ENCODE measurements at places on chromosomes 6 and 20.

GRCh38 chr6:137866200-137866913 is 702 bp upstream of the TNFAIP3 start:
- DNase-seq, result no peak

GRCh38 chr6:79543411-79543810 is 6.2 kb upstream of the LCA5 start:
- no peak for DNase-seq

- DNase-seq, result no peak
Measured at GRCh38 chr6:156336733-156337132, 440.4 kb upstream of the ARID1B start.

- no peak for DNase-seq
Measured at GRCh38 chr20:13008761-13009681, at the start of gene SPTLC3. TSS of gene SPTLC3 (plus strand) at chr20:13008972. CDS start at chr20:13009268, 296 bp downstream.

DNA sequence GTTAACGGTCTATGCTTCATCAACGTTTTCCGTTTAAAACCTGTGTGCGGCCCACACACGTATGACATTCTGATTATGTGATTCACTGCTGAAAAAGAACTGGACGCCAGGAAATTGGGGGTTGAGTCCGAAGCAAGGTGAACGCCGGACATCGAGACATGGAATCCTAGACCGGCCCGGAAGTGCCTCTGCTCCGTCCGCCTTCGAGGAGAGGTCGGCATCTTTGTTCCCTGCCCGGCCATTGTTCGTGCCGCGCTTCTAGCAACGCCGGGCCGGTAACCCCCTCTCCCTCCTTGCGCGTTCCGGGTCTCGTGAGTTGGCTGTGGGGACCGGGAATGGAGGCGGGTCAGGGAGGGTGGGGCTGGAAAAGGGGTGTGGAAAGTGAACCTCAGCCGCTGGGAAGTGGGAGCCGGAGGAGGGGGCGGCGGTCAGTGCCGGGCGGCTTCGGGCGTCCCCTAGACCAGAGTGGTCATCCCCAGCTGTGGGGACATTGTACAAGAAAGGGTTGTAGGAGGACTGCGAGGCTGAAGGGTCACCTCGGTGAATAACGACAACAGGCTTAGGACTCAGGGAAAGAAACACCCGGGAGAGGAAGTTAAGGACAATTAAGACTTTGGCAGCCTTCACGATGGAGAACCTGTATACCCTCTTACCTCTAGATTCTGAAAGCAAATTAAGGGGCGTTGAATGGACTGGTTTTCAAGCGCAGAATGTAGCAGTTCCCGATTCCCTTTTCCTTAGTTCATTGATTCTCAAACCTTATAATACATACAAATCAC is at the start of gene ZSCAN9:
Gene ZSCAN9 (plus strand): TSS at position 220 of the 779 bp plus-strand sequence. CDS start 1,810 bp downstream, outside the sequence.
- DNase-seq, result no peak

GRCh38 chr20:44288252-44288651 is 22.8 kb downstream of the FITM2 start:
- DNase-seq, result peak; percentile 6

DNA sequence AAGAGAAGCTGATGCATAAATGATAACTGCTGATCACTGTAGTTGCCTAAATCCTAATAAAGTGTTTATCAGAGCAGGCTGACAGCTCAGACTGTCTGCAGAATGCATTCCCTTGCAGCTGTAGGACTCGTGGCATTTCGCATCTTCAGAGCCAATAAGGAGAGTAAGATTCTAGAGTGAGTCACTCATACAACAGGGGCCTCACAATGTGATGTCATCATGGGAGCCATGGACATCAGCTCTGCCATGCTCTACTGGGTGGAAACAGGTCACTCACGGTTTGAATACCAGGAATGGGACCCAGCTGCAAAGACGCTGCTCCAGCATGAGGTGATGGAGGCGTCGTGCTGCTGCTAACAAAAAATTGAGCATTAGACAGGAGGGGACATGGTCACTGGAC is 7.4 kb downstream of the FAM209B start:
- DNase-seq, result no peak

- DNase-seq, result no peak
Measured at GRCh38 chr6:137911675-137912191, 44.7 kb downstream of the TNFAIP3 start.

GRCh38 chr6:5537967-5538366 is 276.7 kb downstream of the FARS2 start:
- DNase-seq, result no peak

DNA sequence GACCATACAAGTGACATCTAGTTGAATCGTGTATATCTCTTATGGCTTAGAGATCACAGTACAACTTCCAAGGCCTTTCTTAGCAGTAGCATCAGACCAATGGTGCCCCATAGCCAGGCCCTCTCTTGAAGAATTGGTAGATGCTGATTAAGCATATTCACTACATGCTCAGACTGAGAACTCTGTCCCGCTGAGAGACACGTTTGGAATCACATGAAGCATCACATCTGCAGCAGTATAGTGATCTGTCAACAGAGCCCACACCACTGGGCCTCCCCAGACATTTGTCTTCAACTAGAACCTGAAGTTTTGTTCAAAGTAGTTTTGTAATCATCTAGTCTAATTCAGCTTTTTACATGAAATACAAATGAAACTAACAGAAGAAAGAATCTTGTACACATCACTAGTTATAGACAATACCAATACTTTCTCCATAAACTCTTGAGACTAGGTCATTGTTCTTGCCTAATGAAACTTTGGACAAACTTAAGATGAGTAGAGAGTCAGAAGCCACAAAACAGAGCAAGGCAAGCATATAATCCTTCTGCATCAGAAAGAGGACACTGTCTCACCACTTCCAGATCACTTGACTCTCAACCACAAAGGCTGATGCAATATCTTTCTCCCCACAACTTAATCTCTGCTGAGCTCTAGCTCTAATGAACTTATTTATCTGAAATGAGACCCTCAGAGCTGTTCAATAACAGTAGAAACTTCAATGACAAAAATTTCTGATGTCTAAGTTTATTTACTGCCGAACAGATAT is 182.7 kb downstream of the TBX18 start:
- DNase-seq, result no peak
